ENCODE measurements at places on chromosomes 2 and 18. TPM values are rescaled to one million over a fixed set of nuclear protein-coding genes. Genes with fewer than 3 reads are reported as not detected.
A peak's percentile ranks its signal among the peaks of the same experiment; 100 is the strongest.

CYP26B1 gene
- total RNA-seq = 2.6 TPM

ZRANB3 gene
- total RNA-seq = 1.5 TPM

KCNS3 gene
- total RNA-seq = 1.7 TPM

FKBP7 gene
- 10.4 TPM for total RNA-seq

MYCN gene
- total RNA-seq = 1.0 TPM

RNU2-63P gene
- not detected for total RNA-seq

CRACDL gene
- total RNA-seq = 2.4 TPM

ZEB2 gene
- 126 TPM for total RNA-seq

NMUR1 gene
- total RNA-seq = 0.61 TPM

GATA6 gene
- 90.3 TPM for total RNA-seq

PLCL1 gene
- total RNA-seq = 97.6 TPM

DNA sequence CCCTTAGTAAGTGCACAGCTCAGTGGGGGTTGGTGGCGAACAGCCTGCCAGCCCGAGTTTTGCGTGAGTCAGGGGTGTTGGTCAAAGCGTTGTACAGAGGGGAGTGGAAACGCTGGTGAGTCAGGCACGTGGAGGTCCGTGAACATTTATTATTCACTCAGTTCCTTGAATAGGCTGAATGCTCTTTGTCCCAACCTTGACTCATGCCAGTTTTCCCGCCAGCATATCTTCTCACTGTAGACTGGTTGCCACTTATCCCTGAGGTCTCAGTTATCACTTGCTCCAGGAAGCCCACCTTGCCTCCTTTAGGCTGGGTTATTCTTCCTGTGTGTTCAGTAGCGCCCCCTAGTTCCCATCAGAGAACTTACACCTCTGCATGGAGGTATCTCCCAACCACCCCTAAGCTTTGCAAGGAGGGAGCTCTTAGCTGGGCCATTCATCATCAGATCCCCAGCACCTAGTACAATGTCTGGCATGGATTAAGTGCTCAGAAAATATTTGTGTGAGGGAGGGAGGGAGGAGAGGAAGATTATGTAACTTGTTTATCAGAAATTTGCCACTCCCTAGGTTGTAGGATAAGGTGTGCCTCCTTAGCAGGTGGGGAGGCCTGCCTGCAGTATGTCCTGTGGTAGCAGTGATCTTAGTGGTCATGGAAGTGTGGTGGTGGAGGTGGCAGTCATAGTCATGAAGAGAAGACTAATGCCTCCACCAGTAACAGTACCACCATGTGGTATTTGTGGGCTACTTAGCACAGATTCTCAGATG is 72.1 kb downstream of the CABLES1 start:
- no peak overlapping the region for H3K27ac ChIP-seq
- no peaks in the 10 kb centered on the region for H3K36me3 ChIP-seq
- H3K4me1 ChIP-seq = no peaks in the 10 kb centered on the region

DNA sequence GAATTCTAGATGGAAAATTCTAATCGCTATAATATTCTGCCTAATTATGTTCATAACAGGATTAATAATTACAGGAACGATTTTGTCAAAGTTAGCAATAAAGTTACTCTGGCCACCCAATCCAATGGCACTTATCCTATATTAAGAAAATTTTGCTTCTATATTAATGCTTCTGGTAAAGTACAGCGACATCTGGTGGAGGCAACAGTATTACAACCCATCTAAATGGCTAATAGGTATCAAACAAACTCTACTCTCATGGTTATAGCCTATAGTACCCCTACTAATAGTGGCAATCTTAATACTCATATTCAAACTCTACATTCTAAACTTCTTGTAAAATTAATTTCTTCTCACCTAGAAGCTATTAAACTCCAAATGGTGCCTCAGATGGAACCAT is 1084.7 kb upstream of the LRRTM1 start:
- DNase-seq = no peak
- no peak overlapping the region for H3K4me3 ChIP-seq
- H3K27me3 ChIP-seq = no peaks in the 10 kb centered on the region

DNA sequence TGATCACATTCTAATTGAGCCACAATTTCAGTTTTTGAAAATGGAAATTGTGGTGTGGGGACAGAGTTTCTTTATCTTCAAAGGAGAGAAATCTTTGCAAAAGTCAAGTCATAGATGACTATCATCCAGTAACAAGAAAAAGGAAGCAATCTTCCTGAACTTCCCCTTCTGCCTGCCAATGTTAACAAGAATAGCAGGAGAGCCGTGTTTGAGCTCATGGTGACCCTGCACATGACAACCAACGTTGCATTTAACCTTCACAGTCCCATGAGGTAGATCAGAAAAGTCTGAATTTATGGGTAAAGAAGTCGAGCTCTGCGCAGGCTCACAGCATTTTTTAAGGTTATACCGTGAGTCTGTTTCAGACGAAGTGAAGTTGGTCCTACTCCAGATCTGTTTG is 454.9 kb downstream of the LPIN1 start:
- no peak overlapping the region for H3K27ac ChIP-seq
- H3K36me3 ChIP-seq = no peaks in the 10 kb centered on the region
- peaks cover 27% of the 10 kb centered on the region for H3K4me1 ChIP-seq
- no peaks in the 10 kb centered on the region for H3K27me3 ChIP-seq
- no peak for DNase-seq

GRCh38 chr2:162967147-162967546 is 128.6 kb upstream of the KCNH7 start:
- H3K27ac ChIP-seq = no peak overlapping the region
- H3K27me3 ChIP-seq = no peaks in the 10 kb centered on the region
- H3K4me1 ChIP-seq = no peaks in the 10 kb centered on the region
- no peaks in the 10 kb centered on the region for H3K36me3 ChIP-seq
- DNase-seq = no peak

- H3K4me1 ChIP-seq = no peaks in the 10 kb centered on the region
- peak within 1 kb of the TSS; percentile 14 for H3K27ac ChIP-seq
- H3K27me3 ChIP-seq = no peaks in the 10 kb centered on the region
- H3K4me3 ChIP-seq = peak within 1 kb of the TSS; percentile 39
- peak; percentile 76 for DNase-seq
Measured at GRCh38 chr2:182866461-182867406, at the start of gene FRZB. Gene FRZB (minus strand): TSS chr2:182866637. CDS start chr2:182866552, 85 bp downstream.

- H3K27ac ChIP-seq = no peak overlapping the region
- no peaks in the 10 kb centered on the region for H3K4me1 ChIP-seq
- H3K27me3 ChIP-seq = no peaks in the 10 kb centered on the region
Measured at GRCh38 chr18:44041553-44041952, 639.1 kb upstream of the SETBP1 start.

DNA sequence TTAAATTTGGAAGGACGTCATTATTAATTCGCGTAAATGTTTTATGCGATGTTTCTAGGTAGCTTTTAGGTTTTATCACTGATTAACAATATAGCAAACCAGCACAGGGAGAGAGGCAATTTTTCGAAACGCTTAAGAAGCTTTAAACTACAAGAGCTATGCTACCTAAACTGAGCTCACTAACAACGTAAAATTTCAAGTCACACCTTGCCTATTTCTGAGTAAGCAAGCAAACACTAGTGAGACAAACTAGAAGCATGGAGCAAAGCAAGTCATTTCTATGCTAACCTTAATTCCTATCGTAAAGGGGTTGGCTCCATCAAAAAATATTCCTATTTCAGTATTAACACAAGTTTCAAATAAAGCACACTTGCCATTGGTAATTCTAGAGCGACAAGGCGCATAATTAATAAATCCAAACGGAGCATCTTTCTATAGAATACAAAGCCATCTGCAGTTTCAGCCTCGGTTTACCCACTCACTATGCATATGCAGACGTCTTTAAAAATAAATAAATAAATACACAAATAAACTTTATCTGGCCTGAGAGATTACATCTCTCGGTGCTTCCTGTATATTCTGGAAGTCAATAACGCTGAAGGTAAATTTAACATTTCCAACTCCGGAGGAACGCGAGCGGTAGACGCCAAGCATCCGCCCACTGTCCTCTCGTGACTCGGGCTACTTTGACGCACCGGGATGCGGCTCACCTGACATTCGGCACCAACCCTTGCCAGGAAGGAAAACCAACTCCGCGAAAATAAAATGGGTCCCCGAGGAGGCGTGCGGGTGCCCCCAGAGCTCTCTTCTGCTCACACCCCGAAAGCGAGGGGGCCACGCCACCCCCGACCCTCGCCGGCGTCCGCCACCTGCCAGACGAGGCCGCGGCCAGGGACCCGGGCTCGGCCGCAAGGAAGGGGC is 947 bp downstream of the ITSN2 start:
- no peaks in the 10 kb centered on the region for H3K27me3 ChIP-seq
- H3K36me3 ChIP-seq = no peaks in the 10 kb centered on the region
- H3K4me1 ChIP-seq = peaks cover 26% of the 10 kb centered on the region
- DNase-seq = peak; percentile 55

DNA sequence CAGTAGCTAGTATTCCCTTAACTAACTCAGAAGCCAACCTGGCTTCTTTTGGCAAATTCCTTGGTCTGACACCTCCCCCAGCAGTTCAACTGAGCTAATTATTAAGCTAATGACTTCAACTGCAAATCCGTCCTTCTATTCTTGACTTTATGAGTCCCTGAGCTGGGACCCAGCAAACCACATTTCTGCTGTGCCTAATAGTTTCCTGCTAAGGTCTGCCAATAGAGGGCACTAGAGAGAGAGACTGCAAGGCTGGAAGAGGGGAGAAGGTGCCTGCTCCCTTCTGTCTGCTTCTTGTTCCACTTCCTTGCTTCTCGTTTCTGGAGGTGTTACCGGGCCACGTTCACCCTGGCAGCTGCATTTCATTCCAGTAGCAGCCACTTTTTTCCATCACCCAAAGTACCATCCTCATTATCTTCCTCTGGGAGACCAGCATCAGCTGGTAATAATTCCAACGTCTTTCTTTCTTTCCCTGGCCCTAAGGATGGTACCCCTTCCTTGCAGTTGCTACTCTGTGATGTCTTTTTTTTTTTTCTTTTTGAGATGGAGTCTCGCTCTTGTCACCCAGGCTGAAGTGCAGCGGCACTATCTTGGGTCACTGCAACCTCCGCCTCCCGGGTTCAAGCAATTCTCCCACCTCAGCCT is 352.0 kb downstream of the TNS1 start:
- no peak overlapping the region for H3K27ac ChIP-seq
- DNase-seq = no peak
- no peaks in the 10 kb centered on the region for H3K27me3 ChIP-seq
- H3K4me3 ChIP-seq = no peak overlapping the region
- no peaks in the 10 kb centered on the region for H3K36me3 ChIP-seq

DNA sequence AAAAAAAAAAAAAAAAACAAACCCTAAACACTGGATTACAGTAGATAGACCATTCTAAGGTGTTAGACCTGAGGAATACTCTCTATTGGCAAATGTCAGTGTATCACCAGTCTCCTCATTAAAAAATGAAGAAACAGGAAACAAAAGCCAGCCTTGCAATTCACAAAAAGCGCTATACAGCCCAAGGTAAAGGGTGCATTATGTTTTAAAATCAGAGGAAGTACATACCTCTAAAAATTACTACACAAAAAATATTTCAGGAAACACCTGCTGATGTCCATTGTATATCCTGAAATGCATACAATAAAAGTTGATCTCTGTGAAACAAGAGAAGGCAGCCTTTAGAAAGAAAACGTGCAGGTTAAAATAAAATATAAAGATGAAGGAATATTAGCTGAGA is 54.9 kb upstream of the TSPYL6 start:
- no peak for DNase-seq
- H3K27me3 ChIP-seq = no peaks in the 10 kb centered on the region
- no peaks in the 10 kb centered on the region for H3K36me3 ChIP-seq

DNA sequence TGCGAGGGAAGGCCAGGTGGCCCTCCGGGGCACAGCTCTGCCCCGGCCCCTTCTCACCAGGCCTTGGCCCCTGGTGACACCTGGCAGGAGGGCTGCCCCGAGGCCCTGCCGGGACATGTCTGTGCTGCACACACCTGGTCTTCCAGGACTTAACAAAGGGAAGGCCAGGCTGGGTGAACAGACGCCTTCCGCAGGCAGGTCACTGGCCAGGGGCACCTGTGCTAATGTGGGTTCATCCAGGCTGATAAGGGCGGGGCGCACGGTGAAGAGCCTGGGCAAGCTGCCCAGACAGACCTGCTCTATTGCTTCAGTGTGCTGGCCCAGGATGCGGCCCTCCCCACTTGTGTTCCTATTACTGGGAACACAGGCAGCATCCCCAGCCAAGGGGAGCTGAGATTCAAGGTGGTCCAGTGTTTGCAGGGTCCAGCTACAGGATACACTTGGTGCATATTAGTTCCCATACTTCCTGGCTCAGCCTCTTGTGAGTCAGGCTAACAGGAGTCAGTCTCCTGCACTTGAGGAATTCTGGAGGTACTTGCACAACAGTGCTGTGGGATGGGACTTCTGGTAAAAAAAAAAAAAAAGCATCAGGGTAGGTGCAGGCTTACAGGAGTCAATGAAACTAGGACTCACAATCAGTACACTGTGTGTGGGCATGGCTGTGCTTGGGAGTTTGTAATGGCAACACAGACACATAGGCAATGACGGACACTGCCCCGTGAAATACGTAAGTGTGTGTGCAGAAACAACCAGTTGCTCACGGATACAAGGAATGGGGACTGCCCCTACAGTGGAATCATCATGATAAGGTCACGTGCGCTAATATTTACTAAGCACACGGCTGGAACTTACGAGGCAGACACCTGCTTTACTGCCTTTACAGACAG is 261.4 kb downstream of the TWIST2 start:
- peaks cover 15% of the 10 kb centered on the region for H3K4me1 ChIP-seq
- H3K27me3 ChIP-seq = no peaks in the 10 kb centered on the region
- H3K36me3 ChIP-seq = peaks cover 64% of the 10 kb centered on the region
- DNase-seq = no peak
- H3K27ac ChIP-seq = peak overlapping the region; percentile 78
- H3K4me3 ChIP-seq = no peak overlapping the region

DNA sequence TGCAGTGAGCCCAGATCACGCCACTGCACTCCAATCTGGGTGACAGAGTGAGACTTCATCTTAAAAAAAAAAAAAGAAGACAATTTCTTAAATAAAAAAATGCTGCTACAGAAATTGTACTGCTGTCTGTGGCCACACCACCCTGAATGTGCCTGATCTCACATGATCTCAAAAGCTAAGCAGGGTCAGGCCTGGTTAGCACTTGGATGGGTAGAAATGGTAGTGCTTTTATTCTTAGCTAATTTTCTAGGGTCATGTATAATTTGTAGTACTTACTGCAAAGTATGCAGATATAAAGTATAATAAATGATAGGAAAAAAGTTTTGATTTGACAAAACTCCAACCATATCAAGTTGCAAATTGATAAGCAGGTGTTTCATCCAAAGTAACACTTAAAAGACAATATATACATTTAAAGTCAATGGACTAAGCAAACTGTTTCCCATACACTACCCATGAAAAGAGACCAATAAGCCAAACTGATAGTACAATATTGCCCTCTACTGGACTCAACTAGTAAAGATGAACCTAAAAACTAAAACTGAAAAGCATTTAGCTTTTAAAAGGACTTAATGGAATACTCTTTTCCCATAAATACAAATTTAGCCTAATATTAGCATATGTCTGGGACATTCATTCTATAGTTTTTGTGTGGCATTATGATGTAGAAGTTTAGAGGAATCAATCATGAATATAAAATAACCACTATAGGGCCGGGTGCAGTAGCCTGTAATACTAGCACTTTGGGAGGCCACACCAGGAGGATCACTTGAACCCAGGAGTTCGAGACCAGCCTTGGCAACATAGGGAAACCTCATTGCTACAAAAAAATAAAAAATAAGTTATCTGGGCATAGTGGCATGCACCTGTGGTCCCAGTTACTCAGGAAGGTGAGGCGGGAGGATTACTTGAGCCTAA is 18.6 kb upstream of the PEX13 start:
- DNase-seq = no peak
- no peaks in the 10 kb centered on the region for H3K27me3 ChIP-seq
- no peaks in the 10 kb centered on the region for H3K4me1 ChIP-seq
- no peak overlapping the region for H3K27ac ChIP-seq
